ENCODE measurements at places on chromosomes 3 and 15. TPM values are rescaled to one million over a fixed set of nuclear protein-coding genes. Genes with fewer than 3 reads are reported as not detected.

Gene SCAANT1
- total RNA-seq: not detected

Gene MYH15
- 1.2 TPM for total RNA-seq

Gene IQCF5
- total RNA-seq: not detected

Gene GOLGA6L9
- 5.8 TPM for total RNA-seq

DNA sequence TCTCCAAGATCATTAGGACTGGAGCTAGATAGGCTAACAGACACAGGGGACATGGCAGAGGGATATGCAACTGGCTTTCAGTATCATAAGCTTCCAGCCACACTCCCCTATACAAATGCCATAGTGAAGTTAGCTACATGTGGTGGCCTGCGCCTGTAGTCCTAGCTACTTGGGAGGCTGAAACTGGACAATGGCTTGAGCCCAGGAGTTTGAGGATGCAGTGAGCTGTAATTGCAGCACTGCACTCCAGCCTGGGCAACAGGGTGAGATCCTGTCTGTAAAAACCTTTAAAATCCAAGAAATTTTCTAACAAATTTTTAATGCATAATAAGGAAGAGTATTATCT lies 37.3 kb downstream of the DLG1 start:
- DNase-seq: no peak

DNA sequence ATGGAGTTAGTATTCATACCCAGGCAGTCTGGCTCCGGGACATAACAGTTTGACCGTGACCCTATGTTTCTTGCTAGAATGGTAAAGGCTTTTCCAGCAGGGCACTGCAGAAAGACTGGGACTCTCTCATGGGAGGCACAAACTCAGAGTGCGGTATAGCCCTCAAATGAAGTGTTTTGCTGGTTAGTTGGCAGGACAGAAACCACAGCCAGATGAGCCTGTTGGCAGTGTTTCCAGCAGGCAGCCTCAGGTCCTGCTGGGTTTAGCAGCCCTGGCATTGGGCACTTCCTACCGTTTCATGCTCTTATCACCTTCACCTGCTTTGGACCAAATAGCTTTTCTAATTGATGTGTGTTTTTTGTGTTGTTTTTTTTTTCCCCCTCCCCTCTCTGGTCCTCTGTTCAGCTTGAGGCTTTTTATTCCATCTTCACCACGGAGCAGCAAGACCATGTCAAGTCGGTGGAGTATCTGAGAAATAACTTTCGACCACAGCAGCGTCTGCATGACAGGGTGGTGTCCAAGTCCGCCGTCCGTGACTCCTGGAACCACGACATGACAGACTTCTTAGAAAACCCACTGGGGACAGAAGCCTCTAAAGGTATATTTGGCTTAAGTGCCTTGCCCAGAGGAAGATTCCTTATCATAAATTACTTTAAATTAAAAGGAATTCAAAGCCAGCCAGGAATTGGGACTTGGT lies 205.6 kb downstream of the FEZF2 start:
- no peak for DNase-seq

- DNase-seq: no peak
These were observed 238.0 kb downstream of the SHOX2 start for GRCh38 chr3:157868196-157868595.

- DNase-seq: no peak
These were observed 45.6 kb downstream of the TMEM266 start for GRCh38 chr15:76105391-76105790.

DNA sequence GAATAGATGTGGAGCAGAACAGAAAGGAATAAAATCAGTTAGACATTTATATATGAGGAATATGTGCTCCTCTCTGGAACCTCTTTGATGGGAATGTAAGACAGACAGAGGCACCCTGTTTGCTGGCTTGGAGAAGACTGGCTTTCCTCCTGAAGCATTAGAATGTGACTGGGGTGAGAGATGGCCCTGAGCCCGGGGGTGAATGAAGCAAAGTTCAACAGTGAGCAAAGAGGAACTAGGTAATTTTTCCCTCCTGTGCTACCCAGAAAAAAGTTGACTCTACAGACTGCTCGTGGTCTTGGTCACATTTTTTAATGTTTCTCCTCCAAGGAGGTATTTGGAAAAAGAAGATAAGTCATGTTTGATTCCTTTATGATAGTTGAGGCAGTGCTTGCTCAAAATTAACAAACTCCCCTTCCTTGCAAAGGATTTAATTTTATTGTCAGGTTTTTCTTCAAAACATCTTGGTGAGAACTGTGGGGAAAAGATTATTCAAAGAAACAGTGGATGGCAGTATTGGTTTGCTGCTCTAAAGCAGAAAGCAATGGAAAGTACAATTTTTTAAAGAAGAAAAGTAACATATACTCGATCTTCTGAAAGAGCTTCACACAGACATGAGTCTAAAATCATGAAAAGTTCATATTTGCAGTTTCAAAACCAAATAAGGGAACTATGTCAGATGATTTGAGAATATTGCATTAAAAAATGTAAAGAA lies 370.4 kb upstream of the CDIN1 start:
- no peak for DNase-seq
